ENCODE measurements at places on chromosomes 4 and X.

DNA sequence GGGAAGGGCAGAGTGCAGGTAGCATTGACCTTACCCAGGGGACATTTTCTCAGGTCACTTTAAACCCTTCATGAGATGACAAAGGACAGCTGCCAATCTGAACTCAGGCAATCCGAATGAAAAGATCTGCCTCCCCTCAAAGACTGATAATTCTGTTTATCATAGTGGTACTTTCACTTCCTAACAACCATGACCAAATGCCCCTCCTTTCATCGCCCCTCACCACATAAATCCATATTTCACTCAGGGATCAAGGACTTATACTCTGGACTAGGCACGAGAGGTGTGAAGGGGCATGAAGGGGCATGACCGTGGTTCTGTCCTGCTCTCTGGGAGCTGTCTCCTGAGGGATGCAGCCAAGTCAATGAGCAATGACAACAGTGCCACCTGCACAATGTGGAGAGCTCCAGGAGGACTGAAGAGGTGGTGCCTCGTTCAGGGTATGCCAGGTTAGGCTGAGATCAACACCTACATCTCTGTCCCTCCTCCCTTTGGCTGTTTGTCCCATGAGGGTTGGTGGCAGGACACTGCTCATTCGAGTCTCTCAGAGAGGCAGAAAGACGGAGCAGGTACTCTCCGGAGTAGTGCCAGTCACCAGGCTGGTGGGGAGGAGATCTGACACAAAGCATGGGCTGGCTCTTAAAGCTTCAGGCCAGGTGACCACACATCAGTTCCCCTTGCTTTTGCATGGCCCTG lies 12.5 kb downstream of the HS3ST1 start:
- no peak for DNase-seq

GRCh38 chrX:31209005-31209628 lies 137.3 kb upstream of the FTHL17 start:
- no peak for DNase-seq

GRCh38 chrX:124239911-124240310 lies 92.5 kb upstream of the TEX13D start:
- no peak for DNase-seq

DNA sequence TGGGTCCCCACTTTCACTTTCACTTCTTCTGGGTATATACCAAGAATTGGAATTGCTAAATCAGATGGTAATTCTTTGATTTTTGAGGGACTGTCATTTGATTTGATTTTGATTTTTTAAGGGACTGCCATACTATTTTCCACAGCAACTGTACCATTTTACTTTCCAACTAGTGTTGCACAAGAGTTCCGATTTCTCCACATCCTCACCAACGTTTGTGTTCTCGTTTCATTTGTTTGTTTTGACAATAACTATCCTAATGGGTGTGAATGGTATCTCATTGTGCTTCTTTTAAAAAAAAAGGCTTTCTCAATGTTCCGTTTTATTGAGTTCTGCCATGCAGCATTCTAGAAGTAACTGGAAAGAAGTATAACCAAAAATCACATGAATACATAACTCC lies 62.6 kb downstream of the C4orf46 start:
- DNase-seq = no peak
